ENCODE measurements at places on chromosomes 6 and 20.
A peak's percentile ranks its signal among the peaks of the same experiment; 100 is the strongest.

GRCh38 chr20:33679758-33680485 is 5.7 kb upstream of the NECAB3 start:
- peak; percentile 81 for DNase-seq
- peaks cover 70% of the 10 kb centered on the region for H3K36me3 ChIP-seq

GRCh38 chr20:33857722-33858563 is 46.8 kb downstream of the CHMP4B start:
- H3K36me3 ChIP-seq: peaks cover 21% of the 10 kb centered on the region
- no peak overlapping the region for H3K27ac ChIP-seq
- no peaks in the 10 kb centered on the region for H3K27me3 ChIP-seq
- H3K4me1 ChIP-seq: no peaks in the 10 kb centered on the region

DNA sequence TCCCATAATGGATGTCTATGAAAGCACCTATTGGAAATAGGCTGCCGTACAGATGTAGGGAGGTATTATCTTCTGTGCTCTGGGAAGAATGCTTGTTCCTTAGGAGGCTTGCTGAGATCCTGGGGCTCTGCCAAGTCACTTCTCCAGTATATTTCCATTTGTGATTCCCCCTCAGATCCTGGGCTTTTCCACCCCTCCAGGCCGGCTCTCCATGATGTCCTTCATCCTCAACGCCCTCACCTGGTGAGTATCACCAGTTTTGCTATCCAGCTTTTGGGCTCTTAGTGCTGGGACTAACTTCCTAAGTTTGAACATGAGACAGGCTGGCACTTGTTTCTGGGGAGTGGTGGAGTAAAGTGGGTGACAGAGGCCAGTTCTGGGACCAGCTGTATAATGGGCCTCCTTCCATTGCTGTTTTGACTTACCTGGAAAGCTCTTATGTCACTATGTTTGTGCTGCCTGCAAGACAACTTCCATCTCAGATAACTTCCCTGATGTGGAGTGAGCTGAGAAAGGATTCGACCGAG is 2.6 kb downstream of the SYS1 start:
- no peak overlapping the region for H3K27ac ChIP-seq
- H3K4me3 ChIP-seq: no peak overlapping the region
- no peaks in the 10 kb centered on the region for H3K27me3 ChIP-seq
- peak; percentile 47 for DNase-seq
- H3K36me3 ChIP-seq: peaks cover 37% of the 10 kb centered on the region
- peaks cover 14% of the 10 kb centered on the region for H3K4me1 ChIP-seq

- H3K4me1 ChIP-seq: peaks cover 14% of the 10 kb centered on the region
- DNase-seq: no peak
- no peaks in the 10 kb centered on the region for H3K27me3 ChIP-seq
- H3K27ac ChIP-seq: no peak overlapping the region
Measured at GRCh38 chr6:135534773-135535380, 37.3 kb upstream of the AHI1 start.

DNA sequence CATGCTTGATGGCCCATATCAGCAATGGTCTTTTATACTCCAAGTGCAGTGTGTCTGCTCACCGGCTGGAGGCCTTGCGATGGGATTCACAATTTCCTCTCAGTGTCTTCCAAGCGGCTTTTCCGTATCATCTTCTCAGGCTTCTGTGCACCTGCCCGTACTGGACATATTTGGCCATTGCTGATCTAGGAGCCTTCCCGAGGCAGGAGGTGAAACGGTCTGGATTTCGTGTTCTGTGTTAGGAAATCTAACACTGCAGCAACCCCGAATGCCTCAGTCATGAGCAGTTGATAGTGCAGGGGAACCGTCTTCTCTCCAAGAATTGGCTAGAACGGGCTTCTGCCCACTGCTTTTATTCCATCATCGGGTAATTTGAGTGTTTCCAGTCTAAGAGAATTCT is 60.5 kb downstream of the PPP1R14C start:
- no peaks in the 10 kb centered on the region for H3K36me3 ChIP-seq
- no peaks in the 10 kb centered on the region for H3K27me3 ChIP-seq
- peak overlapping the region; percentile 43 for H3K27ac ChIP-seq
- peaks cover 31% of the 10 kb centered on the region for H3K4me1 ChIP-seq
- no peak overlapping the region for H3K4me3 ChIP-seq

GRCh38 chr6:74967821-74968220 is 238.0 kb downstream of the COL12A1 start:
- no peaks in the 10 kb centered on the region for H3K36me3 ChIP-seq
- H3K27me3 ChIP-seq: no peaks in the 10 kb centered on the region
- DNase-seq: no peak
- no peak overlapping the region for H3K4me3 ChIP-seq
- peaks cover 27% of the 10 kb centered on the region for H3K4me1 ChIP-seq

DNA sequence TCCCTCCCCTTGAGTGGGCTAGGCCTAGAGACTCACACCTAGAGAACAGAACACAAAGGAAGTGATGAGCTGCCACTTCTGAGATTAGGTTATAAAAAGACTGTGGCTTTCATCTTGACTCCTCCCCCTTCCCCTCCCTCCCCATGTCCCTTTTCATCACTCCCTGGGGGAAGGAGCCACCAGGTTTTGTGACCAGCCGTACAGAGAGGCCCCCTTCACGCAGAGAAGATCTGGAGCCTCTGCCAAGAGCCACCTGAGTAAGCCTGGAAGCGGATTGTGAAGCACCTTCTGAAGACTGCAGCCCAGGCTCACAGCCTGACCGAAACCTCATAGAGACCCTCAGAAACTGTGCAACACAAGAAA is 118.4 kb upstream of the NXT1 start:
- no peaks in the 10 kb centered on the region for H3K4me1 ChIP-seq
- H3K27ac ChIP-seq: no peak overlapping the region
- H3K27me3 ChIP-seq: no peaks in the 10 kb centered on the region
- no peaks in the 10 kb centered on the region for H3K36me3 ChIP-seq

DNA sequence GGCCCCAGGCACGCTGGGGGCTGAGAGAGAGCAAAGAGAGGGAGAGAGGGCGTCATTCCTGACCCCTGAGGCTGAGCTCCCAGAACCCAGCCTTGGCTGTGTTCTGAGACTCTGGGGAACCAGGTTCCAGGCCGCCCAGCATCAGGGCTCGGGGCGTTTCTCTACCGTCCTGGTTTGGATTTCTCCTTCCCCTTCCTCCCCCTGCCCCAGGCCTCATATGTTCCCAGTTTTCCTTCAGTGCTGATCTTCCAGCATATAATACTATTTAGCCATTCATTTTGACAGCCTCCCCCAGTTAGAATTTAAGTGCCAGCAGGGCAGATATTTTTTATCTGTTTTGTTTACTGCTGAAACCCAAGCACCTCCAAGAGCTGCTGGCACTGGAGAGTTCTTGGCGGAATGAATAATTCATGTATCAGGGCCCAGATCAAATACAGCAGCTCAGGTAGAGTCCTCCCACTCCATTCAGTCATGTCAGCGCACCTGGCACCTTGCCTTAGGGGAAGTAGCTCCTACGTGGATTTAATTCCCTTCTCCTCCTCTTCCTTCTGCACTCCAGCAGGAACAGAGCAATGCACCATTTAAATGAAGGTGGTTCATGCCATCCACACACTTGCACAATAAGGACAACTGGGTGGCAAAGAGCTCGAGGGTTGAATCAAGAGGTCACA is 23.4 kb upstream of the FRMD1 start:
- H3K4me3 ChIP-seq: no peak overlapping the region
- H3K27ac ChIP-seq: no peak overlapping the region
- no peak for DNase-seq
- no peaks in the 10 kb centered on the region for H3K36me3 ChIP-seq
- no peaks in the 10 kb centered on the region for H3K4me1 ChIP-seq

DNA sequence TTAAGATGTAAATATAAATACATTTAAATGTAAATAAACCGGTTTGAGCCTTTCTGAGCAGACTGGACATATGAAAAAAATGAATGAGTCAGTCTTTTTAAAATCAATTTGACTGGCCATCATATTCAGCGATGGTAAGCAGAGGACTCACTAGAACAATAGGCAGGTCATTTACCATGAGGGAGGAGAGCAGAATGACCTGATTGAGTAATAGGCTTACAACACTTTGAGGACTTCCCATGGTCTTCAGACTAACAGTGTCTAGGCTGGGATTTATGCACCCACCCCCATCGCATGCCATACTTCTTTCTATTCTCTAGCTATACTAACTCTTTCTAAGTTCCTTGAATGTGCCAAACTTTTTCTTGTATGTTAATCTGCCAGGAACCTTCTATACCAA is 241.9 kb upstream of the RAB32 start:
- H3K36me3 ChIP-seq: no peaks in the 10 kb centered on the region
- H3K4me1 ChIP-seq: no peaks in the 10 kb centered on the region

DNA sequence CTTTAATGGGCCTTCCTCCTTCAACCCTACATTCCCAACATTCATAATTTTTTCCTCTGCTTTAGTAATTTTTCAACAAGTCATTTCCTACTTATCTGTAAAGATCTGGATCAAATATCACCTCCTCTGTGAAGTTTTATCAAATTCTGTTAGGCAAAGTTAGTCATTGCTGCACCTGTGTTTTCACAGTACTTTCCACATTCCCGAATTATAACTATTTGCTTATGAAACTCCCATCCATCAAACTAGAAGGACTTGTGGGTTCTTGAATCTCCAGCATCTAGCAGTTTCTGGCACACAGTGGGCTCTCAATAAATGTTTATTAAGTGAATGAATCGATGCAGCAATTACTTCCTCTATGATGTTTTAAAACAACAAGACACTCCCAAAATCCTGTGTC is 257.6 kb downstream of the HDGFL1 start:
- no peaks in the 10 kb centered on the region for H3K27me3 ChIP-seq
- no peak for DNase-seq
- H3K27ac ChIP-seq: peak overlapping the region; percentile 99
- H3K4me1 ChIP-seq: peaks cover 31% of the 10 kb centered on the region

DNA sequence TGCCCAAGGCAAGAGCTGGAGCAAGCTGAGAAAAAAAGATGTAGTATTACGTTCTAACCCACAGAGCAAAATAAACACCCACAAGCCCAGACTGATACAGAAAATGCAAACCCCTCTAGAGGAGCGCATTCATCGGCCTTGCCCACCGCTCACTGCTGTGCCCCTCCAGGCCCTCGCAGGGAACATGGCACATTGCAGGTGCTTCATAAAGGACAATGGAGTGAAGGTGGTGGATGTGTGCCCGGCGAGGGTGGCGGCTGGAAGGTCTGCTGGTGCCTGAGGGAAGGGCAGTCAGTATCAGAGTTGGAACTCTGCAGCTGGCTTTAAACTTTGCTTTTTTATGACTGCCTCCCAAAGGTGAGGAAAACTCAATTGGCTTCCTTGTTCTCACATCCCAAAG is 18.5 kb upstream of the IRF4 start:
- H3K4me1 ChIP-seq: no peaks in the 10 kb centered on the region
- DNase-seq: no peak
- no peak overlapping the region for H3K27ac ChIP-seq

GRCh38 chr6:170124836-170125235 is 166.0 kb downstream of the DLL1 start:
- peaks cover 6% of the 10 kb centered on the region for H3K36me3 ChIP-seq
- peak; percentile 84 for DNase-seq
- peak overlapping the region; percentile 80 for H3K27ac ChIP-seq
- H3K27me3 ChIP-seq: no peaks in the 10 kb centered on the region
- H3K4me1 ChIP-seq: peaks cover 26% of the 10 kb centered on the region

DNA sequence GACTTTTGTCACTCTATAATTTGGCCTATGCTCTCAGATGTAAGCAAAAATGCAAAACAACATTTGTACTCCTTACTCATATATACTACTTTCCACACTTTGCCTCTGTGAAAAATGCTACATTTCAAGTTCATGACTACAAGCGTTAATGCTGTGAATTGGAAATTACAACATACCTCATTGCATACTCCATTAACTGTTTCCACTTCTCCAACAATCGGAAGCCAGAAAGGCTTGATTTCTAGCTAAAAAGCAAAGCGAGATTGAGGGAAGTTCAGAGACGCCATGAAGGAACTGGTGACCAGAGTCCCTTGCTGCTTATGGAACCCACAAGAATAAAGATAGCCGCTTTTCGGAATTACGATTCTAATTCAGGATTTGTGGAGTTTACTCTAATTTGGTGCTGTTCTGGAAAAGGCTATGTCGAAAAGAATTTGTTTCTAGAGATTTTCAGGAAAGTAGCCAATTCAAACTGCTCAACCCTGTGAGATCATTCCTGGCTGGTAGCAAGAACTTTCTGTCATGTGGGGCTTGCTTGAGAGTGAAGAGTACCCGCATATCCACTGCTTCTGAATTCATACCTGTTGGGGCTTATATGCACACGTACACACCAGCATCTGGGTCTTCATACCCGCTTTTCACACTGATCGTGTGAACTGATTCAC is 98.0 kb upstream of the CITED2 start:
- DNase-seq: no peak
- no peaks in the 10 kb centered on the region for H3K36me3 ChIP-seq
- no peaks in the 10 kb centered on the region for H3K27me3 ChIP-seq
- no peak overlapping the region for H3K27ac ChIP-seq
- H3K4me1 ChIP-seq: peaks cover 4% of the 10 kb centered on the region

GRCh38 chr6:35919827-35920751 is 809 bp downstream of the SRPK1 start:
- H3K27ac ChIP-seq: peak overlapping the region; percentile 79
- H3K27me3 ChIP-seq: no peaks in the 10 kb centered on the region
- H3K4me3 ChIP-seq: peak overlapping the region; percentile 98
- H3K4me1 ChIP-seq: peaks cover 4% of the 10 kb centered on the region
- no peak for DNase-seq

GRCh38 chr6:36786055-36786675 is 53.1 kb downstream of the CPNE5 start:
- H3K4me1 ChIP-seq: no peaks in the 10 kb centered on the region
- no peak overlapping the region for H3K27ac ChIP-seq
- DNase-seq: no peak
- no peaks in the 10 kb centered on the region for H3K36me3 ChIP-seq
- H3K4me3 ChIP-seq: no peak overlapping the region

DNA sequence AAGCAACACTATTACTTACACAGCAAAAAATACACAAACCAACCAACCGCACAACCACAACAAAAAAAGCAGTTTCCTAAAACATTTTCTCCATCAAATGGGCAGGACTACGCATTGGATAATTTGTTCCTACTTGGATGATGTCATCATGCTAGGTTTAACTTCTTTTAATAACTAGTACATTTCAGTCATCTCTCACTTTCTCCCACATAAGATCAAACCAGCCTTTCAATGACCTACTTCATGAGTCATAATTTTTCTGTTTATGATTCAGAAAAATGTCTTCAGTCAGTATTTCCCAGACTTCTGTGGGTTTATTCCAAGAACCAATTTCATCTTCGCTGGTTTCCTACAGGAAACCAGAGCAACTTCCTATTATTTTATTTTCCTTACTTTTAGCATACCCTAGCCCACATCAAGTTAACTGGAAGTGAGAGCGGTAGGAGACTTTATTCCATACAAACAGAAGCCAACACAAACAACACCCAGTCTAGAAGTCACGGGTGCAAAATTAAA is 134.2 kb downstream of the GMDS start:
- no peaks in the 10 kb centered on the region for H3K36me3 ChIP-seq
- H3K4me3 ChIP-seq: no peak overlapping the region
- H3K27me3 ChIP-seq: no peaks in the 10 kb centered on the region
- peaks cover 12% of the 10 kb centered on the region for H3K4me1 ChIP-seq

DNA sequence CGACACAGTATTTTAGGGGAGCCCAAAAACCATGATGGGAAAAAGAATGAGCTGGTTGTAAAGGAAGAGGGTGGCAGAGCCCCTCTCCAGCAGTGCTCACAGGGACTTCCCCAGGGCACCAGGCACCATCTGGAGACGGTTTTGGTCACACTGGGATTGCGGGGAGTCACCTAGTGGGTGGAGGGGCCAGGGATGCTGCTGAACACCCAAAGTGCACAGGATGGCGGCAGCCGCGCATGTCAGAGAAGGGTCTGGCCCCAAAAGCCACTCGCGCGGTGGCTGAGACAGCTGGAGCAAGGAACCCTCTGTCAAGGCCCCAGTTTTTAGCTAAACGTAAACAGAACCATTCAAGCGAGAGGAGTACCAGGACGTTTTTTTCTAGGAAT is 10.8 kb downstream of the CTSZ start:
- H3K36me3 ChIP-seq: peaks cover 100% of the 10 kb centered on the region
- no peak for DNase-seq
- no peaks in the 10 kb centered on the region for H3K27me3 ChIP-seq
- no peaks in the 10 kb centered on the region for H3K4me1 ChIP-seq
